ENCODE measurements at places on chromosomes 7 and 10.

DNA sequence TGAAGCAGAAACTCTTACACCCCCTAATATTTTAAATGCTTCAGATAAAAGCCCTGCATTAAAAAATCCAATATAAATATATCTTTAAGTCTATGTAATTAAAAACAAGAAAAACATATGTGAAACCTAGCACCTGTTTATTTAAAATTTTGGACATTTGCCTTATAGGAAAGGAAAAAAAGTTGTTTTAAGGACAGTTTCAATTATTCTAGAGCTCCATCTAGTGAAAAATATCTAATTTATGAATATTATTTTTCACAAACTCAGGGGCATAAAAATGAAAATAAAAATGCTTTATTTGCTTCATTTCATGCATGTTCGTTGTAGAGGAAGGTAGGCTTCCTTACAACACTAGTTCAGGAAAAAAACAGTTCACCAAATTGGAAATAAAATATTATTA, 26.1 kb downstream of the ENKUR start:
- DNase-seq = no peak

DNA sequence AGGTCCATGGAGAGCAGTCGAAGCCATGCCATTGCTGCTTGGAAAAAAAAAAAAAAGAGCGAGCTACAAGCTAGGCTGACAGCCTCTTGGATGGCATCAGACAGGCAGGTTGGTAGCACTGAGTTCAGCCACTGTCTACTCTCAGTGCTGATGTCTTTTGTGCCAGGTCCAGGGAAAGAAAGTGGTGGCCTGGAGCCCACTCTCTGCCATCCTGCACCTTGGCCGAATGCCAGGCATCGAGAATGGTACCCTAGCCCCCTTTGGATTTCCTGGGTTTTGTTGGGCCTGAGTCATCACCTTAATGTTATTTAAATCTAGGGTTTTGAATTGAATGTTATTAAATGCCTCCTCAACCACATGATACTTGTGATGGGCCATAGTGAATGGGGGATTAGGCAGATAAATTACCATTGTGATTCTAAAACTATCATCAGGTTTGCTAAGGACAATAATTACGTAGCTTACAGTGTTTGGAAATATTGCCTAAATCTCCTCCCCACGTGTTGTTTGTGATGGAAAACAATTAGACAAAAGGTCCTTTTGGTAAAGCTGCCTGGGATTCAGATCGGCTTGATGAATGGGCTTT, 195.7 kb upstream of the GPR26 start:
- no peak for DNase-seq

- no peak for DNase-seq
These were observed 8.1 kb downstream of the MXI1 start for GRCh38 chr10:110215286-110216170.

DNA sequence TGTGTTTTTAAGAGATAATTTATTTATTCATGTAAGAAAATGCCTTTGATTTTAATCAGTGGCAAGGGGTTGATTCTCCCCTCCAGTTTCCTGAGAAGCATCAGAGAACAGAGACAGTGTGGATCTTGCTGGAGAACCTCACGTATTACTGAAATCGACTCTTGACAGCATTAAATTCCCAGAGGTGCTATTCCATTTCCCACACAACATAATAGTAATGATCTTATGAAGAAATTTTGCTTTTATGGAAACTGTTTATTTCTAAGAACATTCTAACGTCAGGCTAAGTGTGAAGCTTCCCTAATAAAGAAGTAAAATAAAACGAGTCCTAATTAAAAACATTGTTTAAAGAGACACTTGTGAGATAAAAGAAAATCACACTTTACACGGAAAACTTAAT, 293.1 kb upstream of the NRP1 start:
- DNase-seq = no peak

GRCh38 chr7:28469562-28469961, 57.2 kb downstream of the CREB5 start:
- no peak for DNase-seq

- no peak for DNase-seq
These were observed 162.9 kb upstream of the TCERG1L start for GRCh38 chr10:131474416-131474815.

GRCh38 chr10:76296957-76297356, 865.5 kb downstream of the LRMDA start:
- no peak for DNase-seq

GRCh38 chr10:75547391-75548298, 116.2 kb downstream of the LRMDA start:
- no peak for DNase-seq

DNA sequence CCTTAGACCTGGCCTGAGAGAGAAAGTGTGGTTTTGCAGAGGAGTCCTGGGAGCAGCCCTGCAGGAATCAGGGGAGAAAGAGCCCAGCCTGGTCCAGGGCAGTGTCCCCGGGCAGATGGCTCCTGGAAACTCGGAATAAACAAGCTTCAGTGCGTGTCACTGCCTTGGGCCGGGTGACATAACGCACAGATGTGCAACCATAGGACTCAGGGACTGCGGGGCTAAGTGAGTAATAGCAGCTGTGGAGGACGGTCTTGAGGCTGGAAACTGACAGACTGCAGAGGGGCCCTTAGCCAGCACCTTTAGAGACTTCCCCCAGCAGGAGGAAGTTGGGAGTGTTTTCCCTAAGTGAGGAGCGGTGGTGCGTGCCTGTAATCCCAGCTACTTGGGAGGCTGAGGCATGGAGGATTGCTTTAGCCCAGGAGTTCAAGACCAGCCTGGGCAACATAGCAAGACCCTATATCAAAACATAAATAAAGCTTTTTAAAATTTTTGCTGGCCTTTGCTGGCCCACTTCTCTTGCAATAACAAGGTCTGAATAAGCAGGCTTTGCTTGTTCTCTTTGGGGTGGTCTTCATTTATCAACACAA, 5.3 kb upstream of the CLIP2 start:
- no peak for DNase-seq

DNA sequence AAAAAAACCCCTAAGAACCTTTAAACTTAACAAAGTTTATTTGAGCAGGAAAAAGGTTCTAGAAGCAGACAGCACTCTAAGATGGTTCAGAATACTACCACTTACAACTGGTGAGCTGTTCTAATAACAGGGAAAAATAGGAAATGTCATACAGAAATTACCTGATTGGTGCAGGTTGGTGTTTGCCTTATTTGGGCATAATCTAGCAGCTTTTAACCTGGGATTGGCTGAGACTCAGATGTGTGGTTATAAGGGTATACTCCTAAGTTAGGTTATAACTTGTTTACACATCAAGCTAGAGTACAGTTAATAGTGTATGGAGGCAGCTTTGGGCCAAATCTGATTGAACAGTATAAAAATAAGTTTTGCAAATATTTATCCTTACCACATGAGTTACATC, 59.8 kb downstream of the MAPK8 start:
- no peak for DNase-seq

DNA sequence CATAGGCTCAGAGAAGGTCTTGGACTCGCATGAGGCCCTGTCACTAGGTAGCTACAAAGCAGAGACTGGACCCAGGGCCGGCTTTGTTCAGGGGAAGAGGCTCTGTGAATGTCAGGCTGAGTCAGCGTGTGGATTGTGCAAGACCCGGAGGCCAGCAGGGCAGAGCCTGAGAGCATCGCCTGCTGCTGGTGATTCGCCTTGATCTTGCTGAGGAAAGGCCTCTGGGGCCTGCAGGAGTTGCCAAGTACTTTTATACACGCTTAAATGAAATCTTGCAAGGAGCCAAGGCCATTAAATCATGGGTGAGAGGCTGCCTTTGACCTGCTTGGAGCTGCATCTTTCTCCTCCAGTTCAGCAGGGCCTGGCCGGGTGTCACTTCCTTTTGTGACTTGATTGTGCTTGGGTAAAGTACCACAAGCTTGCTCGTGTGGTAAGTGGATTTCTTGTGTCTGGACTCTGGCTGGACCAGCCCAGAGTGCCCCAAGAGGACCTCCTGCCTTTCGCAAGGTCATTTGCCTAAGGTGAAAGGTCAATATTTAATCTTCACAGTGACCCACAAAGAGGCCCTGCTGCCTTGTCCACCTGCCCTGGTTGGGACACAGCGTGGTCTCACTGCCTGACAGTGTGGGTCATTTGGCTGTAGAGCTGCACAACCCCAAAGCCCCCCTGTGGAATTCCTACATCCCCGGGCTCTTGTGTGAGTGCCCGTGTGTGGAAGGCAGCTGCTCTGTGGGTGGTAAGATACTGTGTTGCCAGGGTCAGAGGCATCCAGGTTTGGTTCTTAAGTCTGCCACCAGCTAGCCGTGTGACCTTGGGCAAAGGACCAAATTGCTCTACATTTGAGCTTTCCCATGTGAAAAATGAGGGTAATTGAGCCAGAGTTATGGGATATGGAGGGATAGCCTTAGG, 38.6 kb upstream of the SH2D4B start:
- DNase-seq = peak; percentile 56

GRCh38 chr10:2974503-2975207, 92.7 kb upstream of the PFKP start:
- DNase-seq = no peak
